ENCODE measurements at places on chromosomes 12 and 14.

- DNase-seq = no peak
Measured at GRCh38 chr12:24895612-24896011, 53.3 kb downstream of the BCAT1 start.

DNA sequence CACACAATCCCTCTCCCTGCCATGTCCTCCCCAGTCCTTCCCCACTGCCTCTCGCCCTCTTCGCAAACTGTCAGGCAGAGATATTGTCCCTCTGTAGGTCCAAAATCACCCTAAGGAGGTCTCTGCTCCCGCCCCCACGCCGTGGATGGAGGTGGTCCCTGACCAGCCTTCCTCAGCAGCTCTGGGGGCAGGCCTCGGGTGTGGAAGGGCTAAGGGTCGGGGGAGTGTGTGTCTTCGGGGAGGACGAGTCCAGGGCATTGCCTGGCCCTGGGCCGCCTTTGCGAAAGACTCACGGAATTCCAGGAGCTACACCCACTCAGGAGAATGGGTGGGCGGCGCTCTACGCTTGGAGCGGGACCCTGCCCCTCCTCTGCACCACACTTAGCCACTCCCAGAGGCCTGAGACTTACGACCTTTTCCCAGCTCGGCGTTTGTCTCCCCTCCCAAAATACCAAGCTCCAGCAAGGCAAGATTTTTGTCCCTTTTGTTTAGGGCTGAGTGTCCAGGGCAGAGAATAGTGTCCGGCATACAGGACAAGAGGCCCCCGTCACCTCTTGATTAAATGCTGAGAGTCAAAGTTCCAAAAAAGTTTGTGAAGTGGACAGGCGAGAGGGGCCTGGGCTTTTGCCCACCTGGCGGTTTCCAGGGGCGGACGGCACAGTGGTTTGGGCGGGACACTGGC is 881 bp downstream of the PYGL start:
- DNase-seq = peak; percentile 55

- no peak for DNase-seq
Measured at GRCh38 chr14:36845356-36846012, 183.8 kb downstream of the PAX9 start.

DNA sequence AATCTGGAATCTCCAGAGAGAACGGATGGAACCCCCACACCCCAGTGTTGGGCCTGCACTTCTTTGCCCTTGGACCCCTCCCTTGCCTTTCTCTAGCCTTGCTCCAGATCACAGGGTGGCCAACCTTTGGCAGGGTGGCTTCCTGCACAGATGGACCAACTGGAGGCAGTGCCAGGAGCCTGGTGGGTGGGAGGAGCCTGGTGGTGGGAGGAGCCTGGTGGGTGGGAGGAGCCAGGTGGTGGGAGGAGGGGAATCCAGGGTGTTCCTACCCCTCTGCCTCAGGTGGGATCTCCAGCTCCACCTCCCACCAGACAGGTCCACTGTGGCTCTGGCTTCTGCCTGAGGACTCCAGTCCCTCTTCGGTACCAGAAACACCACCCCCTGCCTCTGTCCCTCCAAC is 15.0 kb upstream of the ORAI1 start:
- DNase-seq = no peak

DNA sequence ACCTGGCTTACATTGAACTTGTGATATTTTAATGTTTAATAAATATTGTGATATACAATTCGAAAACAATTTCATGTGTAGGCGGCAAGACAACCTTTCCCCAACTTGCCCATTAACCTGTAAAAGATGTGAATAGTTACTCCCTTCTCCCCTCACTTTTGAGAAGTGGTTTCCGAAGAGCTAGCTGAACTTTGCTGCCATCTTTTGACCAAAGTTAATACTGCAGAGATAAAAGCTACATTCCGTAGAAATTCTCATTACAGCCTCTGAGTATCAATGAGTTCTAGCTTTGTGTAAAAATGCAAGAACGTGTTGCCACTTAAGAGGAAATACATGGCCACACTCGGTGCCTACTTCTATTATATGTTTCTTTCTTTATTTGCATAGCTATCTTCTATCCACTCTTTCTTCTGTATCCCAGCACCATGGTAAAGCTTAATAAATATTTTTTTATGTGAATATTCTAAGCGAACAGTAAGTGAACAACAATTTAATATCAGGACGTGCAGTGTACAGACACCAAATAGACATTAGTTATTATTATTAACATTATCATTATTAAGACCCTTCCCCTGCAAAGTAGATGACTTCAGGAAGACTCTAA is 105.1 kb upstream of the TMEM260 start:
- peak; percentile 16 for DNase-seq

DNA sequence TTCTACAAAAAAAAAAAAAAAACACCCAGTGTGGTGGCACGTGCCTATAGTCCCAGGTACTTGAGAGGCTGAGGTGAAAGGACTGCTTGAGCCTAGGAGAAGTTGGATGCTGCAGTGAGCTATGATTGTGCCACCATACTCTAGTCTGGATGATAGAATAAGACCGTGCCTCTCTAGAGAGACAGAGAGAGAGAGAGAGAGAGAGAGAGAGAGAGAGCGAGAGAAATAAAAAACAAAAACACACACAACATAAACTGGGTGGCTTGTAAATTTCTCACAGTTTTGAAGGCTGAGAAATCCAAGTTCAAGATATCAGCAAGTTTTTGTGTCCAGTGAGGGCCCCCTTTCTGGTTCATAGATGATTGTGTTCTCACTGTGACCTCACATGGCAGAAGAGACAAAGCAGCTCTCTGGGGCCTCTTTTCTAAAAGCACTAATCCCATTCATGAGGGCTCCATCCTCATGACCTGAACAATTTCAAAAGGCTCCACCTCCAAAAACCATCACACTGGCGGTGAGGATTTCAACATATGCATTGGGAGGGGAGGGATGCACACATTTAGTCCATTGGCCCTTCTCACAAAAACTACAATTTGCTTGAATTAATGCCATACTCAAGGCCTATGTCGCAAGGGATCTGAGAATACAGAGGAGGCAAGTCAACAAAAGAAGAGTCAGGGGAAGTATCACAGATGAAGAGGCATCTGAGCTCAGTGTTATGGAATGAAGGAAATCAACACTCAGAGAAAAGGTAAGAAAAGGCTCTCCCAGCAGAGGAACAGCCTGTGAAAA is 94.9 kb downstream of the PPM1H start:
- peak; percentile 75 for DNase-seq

- no peak for DNase-seq
Measured at GRCh38 chr12:62698701-62699101, 232.1 kb downstream of the MON2 start.

- no peak for DNase-seq
Measured at GRCh38 chr12:47323802-47324201, 244.0 kb upstream of the AMIGO2 start.

DNA sequence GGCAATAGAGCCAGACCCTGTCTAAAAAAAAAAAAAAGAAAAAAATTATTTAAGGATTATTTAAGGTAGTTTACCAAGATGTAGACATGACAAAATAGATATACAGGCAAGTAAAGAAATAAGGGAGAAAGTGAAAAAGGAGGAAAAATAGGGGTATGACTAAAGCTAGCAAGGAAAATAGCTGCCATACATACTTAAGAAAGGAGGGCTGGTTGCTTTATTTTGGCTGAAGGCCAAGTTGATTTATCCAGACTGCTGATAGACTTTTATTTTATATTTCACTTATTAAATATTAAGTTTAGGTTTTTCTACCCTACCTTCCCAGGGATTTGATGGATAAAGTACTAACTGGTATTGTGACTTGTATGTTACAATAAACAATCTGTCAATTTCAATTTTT is 8.3 kb upstream of the AEBP2 start:
- DNase-seq = no peak

GRCh38 chr14:60622210-60622916 is 26.9 kb downstream of the SIX1 start:
- no peak for DNase-seq

- DNase-seq = no peak
Measured at GRCh38 chr12:9951026-9951675, 19.0 kb upstream of the CLEC2A start.

GRCh38 chr12:112401903-112402498 is 7.4 kb downstream of the RPL6 start:
- no peak for DNase-seq

DNA sequence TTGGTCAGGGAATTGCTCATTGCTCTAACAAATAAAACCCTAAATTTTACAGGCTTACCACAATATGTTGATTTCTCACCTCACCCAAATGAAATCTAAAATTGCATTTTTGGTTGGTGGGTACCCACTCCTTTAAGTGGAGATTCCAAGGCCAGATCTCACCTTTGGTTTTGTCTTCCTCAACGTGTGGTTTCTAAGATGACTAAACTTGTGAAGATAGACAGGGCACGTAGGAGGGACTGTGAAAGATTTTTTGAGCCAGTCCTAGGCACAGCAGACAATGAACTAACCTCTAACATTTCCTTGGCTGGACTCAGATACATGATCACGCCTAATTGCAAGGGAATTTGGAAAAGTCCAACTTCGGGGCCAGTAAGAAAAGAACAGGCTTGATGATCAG is 1003.9 kb downstream of the FLRT2 start:
- no peak for DNase-seq

GRCh38 chr14:58633831-58634230 is 3.9 kb upstream of the DACT1 start:
- no peak for DNase-seq

DNA sequence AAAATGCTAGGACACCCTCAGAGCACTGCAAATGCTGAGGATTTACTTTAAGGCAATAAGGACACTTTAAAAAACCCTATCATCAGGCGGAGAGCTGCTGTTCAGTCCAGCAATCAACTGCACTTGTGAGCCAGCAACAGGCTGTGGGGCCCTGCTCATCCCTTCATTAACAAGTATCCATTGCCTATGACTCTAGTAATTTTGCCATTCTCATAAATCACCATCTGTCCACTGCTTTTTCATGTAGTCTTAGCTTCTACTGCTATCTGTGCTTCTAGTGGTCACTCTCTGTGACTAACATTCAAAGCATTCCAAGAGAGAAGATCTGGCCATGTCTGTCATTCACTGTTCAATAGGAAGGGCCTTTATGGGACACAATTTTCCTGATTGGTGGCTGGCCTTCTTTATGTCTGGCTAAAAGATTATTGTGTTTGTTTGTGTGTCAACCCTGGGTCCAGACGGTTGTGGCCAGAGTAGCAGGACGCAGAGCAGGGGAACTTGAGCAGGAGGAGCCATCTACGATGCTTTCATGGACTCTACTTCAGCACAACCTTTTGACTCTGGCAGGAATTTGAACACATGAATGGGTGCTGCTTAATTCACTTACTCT is 3.6 kb upstream of the KRAS start:
- peak; percentile 47 for DNase-seq

- no peak for DNase-seq
Measured at GRCh38 chr12:31880340-31880739, 78.9 kb upstream of the RESF1 start.

DNA sequence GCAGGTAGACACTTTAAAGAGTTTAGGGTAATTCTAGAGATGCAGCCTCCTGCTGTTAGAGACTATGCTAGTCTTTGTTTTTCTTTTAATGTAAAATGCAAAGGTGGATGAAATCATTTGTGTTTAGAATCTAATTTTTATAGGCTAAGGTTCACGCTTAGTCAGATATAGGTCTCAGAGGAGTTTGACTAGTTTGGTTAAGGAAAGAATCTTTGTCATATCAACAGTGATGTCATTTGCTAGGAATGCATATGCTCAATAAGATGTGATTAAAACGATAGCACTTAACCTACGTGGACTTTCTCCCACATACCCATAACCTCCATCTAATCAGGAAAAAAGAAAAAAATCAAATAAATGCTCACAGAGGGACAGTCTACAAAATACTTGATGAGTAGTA is 859.3 kb upstream of the ATXN7L3B start:
- DNase-seq = no peak

- DNase-seq = peak; percentile 87
Measured at GRCh38 chr14:103103461-103104388, 9.2 kb downstream of the EXOC3L4 start.

GRCh38 chr14:60723116-60723906 is 840 bp downstream of the SIX4 start:
- DNase-seq = no peak

DNA sequence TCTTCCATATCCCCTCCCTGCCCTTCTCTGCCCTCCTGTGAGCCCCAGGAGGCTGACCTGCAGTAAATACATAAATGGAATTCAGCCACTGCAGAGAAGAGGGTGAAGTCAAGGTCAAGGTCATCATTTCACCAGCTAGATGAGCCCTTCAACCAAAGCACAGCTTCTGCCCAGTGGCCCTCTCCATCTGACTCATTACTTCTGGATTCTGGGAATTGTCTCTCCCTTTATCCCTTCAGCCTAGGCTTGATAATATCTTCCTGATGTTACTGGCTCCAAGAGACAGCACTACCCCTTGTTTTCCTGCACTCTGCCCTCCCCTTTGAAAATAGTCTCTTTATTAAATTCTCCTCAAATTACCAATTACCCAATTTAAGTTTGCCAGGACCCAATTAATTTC is 64.5 kb downstream of the TTC9 start:
- DNase-seq = peak; percentile 85

DNA sequence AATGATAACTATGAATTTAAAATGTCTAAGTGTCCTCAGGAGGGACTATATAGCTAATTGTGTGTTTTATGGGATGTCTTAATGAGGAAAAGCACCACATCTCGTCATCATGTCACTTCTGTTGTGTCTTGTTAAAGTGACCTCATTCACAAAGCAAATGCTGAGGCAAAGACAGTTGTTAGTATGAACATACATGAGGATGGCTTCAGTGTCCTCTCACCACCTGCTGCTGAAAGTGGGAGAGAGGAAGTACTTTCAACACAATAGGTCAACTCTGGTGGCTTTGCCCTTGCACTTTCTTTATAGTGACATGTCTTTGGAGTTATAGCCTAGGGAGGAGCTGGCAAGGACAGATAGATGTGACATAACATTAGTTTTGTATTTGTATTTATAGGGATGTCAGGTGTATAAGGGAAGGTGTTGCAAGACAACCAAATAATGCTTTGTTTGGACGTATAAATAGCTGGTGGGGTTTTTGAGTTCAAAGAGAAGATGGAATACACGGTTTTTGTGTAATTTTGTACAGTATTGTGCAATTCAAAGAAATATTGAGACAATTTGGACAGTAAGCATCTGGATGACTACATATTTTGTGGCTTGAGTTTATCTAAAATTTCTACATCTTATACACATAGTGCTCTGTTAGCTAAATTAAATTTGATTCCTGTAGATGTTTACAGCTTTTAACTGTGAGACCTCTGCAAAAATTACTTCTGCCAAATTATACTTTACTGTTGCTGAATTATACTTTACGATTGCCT is 131.7 kb upstream of the ATP2B1 start:
- DNase-seq = no peak

GRCh38 chr14:64540208-64541202 is at the start of gene HSPA2:
HSPA2 (plus strand) TSS chr14:64540741; CDS start chr14:64540850, 109 bp downstream.
- peak; percentile 88 for DNase-seq

DNA sequence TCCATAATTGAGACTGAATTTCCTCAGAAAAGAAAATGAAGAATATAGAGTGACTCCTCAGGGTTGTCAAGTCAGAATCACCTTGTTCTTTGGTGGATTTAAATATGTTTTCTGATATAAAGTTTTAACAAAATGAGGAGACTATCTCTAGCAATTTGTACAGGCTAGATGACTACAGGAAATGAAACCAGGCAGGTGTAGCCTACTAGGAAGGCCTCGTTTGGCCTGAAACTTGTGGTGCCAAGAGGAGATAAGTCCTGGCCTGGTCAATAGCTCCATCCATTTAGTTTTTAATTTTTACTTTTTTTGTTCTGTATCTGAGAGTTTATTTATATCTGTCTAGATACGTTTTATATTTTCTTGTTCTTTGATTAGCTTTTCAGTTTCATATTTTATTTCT is 41.5 kb downstream of the SNAPC1 start:
- DNase-seq = no peak

- DNase-seq = no peak
Measured at GRCh38 chr14:88326352-88327103, 3.5 kb upstream of the KCNK10 start.

GRCh38 chr12:52585946-52586345 is 12.3 kb upstream of the KRT74 start:
- no peak for DNase-seq
